ENCODE measurements at places on chromosomes 3 and 15.

GRCh38 chr3:178629430-178630178 is 93.4 kb downstream of the KCNMB2 start:
- DNase-seq = no peak

GRCh38 chr3:173709026-173709425 is 311.5 kb downstream of the NLGN1 start:
- DNase-seq = no peak

DNA sequence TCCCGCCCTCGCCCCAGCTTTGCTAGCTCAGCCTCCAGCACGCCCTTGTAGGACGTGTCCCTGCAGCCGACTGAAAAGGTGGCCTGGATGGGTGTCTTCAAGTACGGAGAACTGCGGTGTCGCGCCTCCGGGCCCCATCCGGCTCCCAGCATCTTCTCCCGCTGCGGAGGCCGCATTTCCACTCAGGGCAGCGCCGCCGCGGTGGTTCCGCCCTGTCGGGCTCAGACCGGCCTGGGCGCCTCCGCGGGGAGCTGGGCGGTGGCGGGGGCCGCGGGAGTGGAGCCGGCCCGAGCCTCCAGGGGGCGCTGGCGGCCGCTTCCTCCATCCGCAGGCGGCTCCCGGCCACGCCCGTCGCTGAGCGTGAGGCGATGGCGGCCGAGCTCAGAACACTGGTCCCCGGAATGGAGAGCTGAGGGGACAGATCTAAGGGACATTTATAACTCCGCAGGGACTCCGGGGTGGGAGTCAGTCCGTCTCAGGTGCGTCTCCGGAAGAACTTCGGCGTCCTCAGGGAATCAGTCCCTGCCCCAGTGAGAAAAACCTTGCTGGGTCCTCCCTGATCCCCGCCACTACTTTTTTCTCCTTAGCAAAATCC is 13.6 kb upstream of the SMCO1 start:
- DNase-seq = peak; percentile 77

GRCh38 chr3:118269537-118270125 is 765.0 kb downstream of the IGSF11 start:
- DNase-seq = no peak

DNA sequence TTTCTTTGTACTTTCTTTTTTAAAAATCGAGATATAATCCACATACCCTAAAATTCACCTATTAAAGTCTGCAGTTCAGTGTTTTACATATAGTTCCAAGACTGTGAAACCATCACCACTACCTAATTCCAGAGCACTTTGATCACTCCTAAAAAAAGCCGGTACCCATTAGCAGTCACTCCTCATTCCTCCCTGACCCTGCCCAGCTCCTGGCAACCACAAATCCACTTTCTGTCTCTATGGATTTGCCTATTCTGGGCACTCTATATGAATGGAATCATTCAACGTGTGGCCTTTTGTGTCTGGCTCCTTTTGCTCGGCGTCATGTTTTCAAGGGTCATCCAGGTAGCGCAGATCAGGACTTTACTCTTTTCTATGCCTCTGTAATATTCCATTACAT is 17.3 kb downstream of the TRPM1 start:
- DNase-seq = no peak

- no peak for DNase-seq
These were observed 57.4 kb upstream of the TRAK1 start for GRCh38 chr3:42033741-42034140.

- DNase-seq = no peak
These were observed 236.5 kb downstream of the RSL24D1 start for GRCh38 chr15:54960266-54960665.

GRCh38 chr3:188055388-188055787 is 98.6 kb upstream of the LPP start:
- no peak for DNase-seq

- no peak for DNase-seq
These were observed 35.2 kb downstream of the AP4E1 start for GRCh38 chr15:50943638-50944037.

DNA sequence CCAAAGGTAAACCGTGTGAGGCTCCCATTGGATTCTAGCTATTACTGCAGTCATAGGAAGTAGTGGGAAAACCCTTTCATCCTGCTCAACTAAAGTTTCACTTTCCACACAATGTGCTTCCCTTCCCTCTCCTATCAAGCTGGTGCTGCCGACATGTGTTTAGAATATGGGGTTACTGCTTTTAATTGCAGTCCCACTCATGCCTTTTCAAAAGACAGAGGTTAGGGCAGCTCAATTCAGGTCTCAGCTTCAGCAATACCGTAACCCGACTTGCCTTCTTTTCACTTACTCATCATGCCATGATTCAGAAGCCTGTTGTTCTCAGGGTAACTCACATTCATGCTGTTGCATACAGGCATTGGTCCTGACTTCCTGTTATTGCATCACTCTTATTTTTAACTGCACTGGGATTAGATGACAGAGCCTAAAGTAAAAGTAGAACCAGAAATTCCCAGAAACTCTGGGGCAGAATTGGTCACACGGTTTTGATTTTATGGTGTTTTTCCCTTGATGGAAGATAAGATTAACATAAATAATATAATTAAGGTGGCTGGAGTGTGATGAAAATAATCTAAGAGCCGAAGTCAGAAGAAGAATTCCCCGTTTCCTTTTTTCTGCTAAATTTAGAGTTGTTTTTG is 45.7 kb downstream of the C2CD4B start:
- DNase-seq = no peak

GRCh38 chr3:172159962-172160538 is 120.7 kb downstream of the FNDC3B start:
- no peak for DNase-seq

- no peak for DNase-seq
These were observed 221.7 kb upstream of the ROPN1 start for GRCh38 chr3:124213641-124214040.

DNA sequence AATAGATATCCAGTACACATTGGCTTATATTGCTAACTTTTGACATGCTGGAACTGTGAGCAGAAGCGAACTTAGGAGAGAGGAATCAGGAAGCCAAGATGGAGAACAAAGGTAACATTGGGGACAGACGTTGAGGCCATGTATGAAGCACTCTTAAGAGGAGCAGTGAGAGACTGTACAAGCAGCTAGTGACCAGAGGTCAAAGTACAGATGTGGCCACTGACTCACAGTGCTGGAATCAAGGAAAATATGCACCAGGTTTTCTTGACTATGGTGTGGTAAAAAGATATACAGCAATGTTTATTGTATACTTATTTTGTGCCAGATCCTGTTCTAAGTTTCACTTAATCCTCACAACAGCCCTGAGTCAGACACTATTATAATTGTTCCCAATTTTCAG is 2.0 kb upstream of the IL20RB start:
- DNase-seq = no peak

DNA sequence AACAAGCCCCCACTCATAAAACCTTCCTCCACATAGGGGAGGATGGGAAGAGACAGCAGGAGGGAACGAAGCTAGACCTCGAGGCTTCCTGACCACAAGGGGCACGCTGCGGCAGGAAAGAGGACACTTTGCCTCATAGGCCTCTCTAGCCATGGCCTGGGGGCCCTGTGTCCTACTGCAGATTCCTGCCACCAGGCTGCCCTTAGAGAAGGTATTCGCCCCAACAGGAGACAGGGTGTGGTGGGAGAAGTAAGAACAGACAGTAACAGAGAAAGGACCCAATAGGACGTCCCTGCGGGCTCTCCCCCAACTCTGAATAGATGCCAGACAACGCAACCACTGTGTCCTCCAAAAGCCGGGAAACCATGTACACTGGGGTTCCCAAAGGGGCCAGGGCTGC is 36.8 kb downstream of the ADCY5 start:
- DNase-seq = no peak

DNA sequence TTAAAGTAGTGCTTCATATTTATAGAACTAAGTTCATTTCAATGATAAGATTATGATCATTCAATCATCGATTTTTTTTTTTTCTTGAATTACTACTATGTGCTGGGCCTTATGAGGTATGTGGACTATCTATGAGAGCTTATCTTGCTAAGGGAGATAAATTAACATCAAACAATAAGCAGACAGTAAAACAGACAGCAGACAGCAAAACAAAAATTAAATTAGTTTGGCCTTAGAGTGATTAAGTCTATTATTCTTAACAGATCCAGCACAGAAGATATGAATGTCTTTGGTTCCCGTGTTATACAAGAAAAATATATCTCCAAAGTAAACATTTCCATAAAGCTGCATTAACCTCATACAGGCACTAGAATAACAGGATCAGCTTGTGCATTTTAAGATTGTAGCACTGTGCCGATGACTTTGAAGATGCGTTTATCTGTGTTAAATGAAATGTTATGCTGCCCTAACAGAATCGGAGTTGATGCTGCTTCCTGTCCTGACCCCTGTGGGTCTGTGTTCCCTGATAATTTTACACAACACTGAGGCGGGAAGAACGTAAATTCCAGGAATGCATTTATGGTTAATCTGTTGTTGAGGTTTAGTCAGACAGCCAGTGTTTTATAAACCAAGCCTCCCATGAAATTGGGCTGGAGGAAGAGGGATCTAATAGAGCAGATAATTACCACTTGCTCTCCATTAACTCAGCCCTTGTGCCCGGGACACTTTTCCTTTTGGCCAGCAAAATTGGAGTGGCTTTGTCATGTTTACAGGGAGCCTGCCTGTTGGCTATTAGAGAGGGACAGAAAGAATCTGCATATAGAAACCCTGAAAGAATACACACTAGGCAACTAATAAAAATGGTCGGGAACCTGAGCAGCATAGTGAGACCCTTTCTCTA is 80.8 kb downstream of the GHSR start:
- DNase-seq = no peak

DNA sequence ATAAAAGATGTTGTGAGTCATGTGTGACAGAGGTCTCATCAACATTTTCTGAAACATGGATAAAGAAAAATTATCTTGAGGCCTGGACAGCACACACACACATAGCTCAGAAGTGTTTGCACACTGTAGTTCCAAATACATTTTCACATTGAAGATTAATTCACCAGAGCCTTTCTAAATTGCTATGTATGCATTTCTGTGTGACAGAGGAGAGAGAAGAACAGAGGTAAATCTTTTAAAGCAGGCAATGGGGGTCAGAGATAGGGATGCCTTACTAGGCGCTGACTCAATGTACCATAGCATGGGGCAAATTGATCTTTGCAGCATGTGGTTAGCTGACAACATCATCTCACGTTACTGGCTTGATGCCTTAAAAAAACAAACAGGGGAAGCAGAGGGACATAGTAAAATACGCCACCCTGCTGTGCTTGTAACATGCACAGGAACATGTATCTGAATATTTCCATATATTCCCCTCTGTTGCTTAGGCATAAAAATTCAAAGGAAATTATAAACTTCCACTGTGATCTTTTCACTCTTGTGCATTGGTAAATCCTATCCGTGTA is 7.7 kb downstream of the POU1F1 start:
- no peak for DNase-seq

DNA sequence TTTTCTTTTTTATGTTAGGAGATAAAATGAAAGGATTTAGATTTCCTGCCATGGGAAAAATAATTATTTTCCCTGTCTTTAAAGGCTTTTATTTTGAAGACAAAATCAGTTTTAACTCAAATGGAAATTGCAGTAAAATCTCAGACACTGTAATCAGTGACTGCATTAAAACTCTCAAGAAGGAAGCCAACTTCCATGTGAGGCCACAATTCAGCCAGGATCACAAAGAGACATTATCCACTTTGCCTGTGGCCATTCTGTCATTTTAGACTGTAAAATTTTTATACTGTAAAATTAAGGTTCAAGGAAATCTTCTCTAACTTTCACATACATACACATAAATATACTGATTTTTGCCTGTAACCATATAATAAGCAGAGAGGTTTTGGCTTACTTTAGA is 304.0 kb downstream of the TIGIT start:
- DNase-seq = no peak

DNA sequence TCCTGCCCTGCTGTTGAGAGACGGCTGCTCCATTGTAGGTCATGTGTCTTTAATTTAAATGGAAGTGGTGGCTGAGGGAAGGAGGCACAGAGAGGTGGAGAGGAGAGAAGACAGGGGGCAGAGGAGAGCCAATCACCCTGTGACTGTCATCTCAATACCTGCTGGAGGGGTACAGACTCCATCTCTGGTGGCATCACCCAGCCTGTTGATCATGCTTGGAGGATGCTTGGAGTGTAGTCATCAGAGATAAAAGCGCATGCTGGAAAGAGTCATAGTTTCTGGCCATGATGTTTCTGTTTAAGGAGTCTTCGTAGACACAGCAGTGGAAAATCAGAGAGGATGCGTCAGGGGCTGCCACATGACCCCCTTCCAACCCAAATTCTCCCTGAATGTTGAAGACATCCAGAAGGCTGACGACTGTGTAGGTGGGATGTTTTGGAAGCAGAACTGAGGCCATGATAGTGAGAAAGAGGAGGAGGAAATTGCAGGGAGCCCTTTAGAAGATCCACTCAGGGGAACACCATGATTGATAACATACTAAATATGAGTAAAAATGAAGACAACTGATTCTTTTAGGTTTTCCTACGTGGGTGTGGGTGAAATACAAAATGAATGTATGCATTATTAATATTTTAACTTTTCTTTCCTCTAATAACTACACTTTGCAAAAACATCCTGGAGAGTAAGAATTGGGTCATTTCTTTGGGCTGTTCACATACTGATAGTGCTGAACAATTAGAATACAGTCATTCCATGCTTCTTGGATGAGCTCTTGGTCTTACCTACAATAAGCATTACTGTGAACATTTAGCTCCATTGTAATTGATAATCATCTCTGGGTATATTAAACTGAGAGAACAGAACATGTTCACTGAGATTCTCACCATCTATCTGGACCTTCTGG is 210.6 kb upstream of the ATP10A start:
- DNase-seq = no peak

DNA sequence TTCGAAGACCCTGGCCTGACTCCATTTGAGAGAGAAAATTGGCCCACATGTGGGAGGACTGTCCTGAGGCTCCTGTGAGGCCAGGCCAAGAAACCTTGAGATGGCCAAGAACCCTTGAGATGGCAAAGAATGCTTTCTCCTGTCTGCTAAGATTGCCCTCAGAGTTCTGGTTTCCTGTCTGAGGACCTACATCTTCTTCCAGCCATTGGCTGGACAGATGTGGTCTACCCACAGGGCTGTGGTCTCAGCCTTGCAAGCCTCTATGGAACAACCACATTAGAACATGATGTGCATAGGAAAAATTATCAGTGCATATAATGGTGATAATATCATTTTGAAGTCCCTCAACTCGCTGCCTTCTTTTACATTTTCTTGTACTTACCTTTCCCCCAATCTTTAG is 10.8 kb upstream of the RASA2 start:
- DNase-seq = no peak

GRCh38 chr15:91412138-91412928 is 312.3 kb downstream of the SV2B start:
- DNase-seq = no peak

- no peak for DNase-seq
These were observed 14.2 kb downstream of the ARHGAP31 start for GRCh38 chr3:119308355-119308754.
